Left lung (tissue), 14 donors: ENCODE measurements at places on chromosomes 1 and 21. TPM values are rescaled to one million over a fixed set of nuclear protein-coding genes. Genes with fewer than 3 reads are reported as not detected.

CD2 gene
- polyA plus RNA-seq: 0.43 TPM

GRCh38 chr1:59901770-59902388, 24.7 kb downstream of the CYP2J2 start:
- no peaks in the 10 kb centered on the region for H3K36me3 ChIP-seq
- H3K4me1 ChIP-seq: no peaks in the 10 kb centered on the region
- H3K27me3 ChIP-seq: no peaks in the 10 kb centered on the region
- H3K27ac ChIP-seq: no peak overlapping the region
- DNase-seq: no peak

PRAMEF14 gene
- polyA plus RNA-seq: not detected

HES4 gene
- 11.7 TPM for polyA plus RNA-seq

- no peaks in the 10 kb centered on the region for H3K36me3 ChIP-seq
- no peak overlapping the region for H3K4me3 ChIP-seq
- no peak for DNase-seq
Measured at GRCh38 chr1:48676376-48676775, 100.3 kb downstream of the BEND5 start.
